ENCODE measurements at places on chromosomes 13 and 19. TPM values are rescaled to one million over a fixed set of nuclear protein-coding genes. Genes with fewer than 3 reads are reported as not detected.

The IFNL1 gene
- total RNA-seq, result not detected

DNA sequence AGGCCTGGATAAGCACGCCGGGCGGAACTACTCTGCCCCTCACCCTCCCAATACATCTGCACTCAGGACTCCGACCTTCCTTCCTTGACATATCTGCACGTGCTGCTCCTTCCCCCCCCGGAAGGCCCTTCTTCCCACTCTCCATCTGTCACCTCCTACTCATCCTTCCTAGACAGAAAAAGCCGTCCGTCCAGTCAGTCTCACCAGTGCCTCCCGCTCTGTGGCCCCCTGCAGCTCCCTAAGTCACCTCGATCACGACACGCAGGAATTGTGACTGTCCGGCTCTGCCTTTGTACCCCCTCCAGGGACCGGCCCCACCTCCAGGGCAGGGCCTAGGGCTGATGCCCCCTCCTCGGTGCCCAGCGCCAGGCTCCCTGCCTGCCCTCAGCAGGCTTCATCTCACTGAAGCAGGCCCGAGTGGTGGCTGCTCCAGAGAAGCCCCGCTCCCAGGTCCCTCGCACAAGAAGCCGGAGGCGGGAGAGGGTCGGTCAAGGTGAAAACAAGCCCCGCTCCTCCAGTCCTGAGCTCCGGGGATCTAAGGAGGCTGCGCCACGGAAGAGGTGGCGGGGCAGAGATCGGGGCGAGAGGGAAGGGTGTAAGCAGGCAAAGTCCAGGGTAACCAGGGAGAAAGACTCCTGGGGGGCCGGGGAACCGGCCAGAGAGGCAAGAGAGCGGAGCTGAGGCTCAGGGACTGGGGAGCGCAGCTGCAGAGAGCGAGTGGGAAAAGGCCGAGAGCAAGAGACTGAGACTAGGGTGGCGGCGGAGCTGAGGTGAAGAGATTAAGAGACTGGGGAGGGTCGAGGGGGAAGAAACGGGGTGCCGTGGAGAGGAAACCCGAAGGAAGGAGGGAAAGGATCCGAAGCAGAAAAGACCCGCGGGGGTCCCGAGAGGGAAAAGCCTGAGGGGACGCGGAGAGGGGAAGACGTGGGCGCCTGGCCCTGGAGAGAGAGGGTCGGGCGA lies 1.1 kb downstream of the PPP6R1 start:
- peak overlapping the region; percentile 92 for H3K4me3 ChIP-seq
- H3K27ac ChIP-seq, result peak overlapping the region; percentile 94
- DNase-seq, result no peak
- peaks cover 46% of the 10 kb centered on the region for H3K36me3 ChIP-seq
- no peaks in the 10 kb centered on the region for H3K27me3 ChIP-seq
- peaks cover 55% of the 10 kb centered on the region for H3K4me1 ChIP-seq

DNA sequence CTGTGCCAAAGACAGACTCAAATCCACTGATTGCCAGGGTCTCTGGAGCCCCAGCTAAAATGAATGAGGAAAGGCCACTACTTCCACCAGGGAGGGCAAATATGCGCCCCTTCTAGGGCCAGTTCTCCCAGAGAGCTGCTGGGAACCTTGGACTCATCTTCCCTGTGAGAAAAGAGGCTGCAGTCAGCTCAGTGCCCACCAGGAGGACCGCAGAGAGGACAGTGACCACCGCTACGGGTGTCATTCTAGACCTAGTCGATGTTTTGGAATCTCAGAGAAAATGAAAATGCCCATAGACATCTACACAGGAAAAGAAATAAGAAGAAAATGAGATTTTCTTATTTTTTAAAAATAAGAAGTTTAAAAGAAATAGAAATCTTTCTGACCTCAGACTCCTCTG lies 235.1 kb downstream of the UQCRFS1 start:
- DNase-seq, result no peak
- H3K4me1 ChIP-seq, result no peaks in the 10 kb centered on the region
- no peak overlapping the region for H3K4me3 ChIP-seq
- no peak overlapping the region for H3K27ac ChIP-seq
- no peaks in the 10 kb centered on the region for H3K36me3 ChIP-seq

The LRRC8E gene
- not detected for total RNA-seq

The PRMT1 gene
- total RNA-seq, result 431 TPM

DNA sequence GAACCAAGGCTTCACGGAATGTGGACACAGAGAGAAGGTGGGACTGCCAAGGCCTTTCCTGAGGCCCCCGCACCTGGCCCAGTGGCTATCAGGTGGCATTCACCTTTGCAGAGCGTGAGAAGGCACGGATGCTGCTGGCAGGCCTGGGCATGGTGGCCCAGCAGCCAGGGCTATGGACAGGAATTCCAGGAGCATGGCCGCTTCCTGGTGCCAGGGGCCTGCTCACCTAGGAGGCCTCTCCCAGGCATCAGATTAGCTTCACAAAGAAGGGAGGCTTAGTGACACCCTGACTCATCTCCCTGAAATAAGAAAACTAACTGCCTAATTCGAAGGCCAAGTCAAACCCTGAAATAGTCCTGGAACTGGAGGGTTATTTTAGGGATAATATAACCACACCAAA lies 155.8 kb downstream of the TEX29 start:
- H3K4me3 ChIP-seq, result no peak overlapping the region
- DNase-seq, result no peak
- no peaks in the 10 kb centered on the region for H3K36me3 ChIP-seq
- no peaks in the 10 kb centered on the region for H3K4me1 ChIP-seq
- no peak overlapping the region for H3K27ac ChIP-seq

The ZNF536 gene
- not detected for total RNA-seq

The VSIG10L gene
- 10.4 TPM for total RNA-seq

DNA sequence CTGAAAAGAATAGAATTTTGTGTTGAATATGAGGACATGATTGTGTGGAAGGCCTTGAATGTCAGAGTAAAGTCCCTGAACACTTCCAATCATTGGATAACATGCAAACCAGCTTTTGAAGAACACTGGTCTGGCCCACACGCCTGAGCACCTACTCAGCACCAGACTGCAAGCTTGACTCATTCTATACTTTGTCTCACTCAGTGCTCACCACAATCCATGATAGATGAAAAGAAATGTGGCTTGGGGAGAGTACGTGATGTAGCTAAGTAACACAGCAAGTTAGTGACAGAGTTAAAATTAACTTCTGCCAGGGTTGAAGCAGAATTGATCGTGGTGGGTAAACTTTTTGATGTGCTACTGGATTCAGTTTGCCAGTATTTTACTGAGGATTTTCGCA lies 12.0 kb downstream of the DLEU7 start:
- no peak overlapping the region for H3K4me3 ChIP-seq
- H3K4me1 ChIP-seq, result peaks cover 12% of the 10 kb centered on the region
- no peak for DNase-seq
- peaks cover 22% of the 10 kb centered on the region for H3K27me3 ChIP-seq

The HTR2A gene
- total RNA-seq, result not detected

DNA sequence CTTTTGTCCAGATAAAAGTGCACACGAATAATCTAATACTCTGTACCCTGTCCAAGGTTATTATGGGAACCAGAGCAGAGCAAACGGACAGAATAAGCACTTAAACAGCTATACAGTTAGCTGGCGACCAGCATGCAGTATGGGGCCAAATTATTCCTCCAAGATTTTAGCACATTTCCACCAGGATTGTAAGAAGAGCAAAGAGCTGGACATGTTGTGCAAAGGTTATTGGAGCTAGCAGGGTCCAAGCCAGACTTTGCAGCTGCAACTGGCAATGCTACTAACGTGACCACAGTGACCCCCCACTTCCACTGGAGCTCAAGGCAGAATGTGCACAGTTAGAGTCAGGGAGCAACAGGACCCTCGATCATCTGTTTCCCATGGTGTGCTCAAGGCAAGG lies 89.9 kb downstream of the COL4A1 start:
- peaks cover 12% of the 10 kb centered on the region for H3K27me3 ChIP-seq
- DNase-seq, result no peak
- H3K36me3 ChIP-seq, result no peaks in the 10 kb centered on the region

DNA sequence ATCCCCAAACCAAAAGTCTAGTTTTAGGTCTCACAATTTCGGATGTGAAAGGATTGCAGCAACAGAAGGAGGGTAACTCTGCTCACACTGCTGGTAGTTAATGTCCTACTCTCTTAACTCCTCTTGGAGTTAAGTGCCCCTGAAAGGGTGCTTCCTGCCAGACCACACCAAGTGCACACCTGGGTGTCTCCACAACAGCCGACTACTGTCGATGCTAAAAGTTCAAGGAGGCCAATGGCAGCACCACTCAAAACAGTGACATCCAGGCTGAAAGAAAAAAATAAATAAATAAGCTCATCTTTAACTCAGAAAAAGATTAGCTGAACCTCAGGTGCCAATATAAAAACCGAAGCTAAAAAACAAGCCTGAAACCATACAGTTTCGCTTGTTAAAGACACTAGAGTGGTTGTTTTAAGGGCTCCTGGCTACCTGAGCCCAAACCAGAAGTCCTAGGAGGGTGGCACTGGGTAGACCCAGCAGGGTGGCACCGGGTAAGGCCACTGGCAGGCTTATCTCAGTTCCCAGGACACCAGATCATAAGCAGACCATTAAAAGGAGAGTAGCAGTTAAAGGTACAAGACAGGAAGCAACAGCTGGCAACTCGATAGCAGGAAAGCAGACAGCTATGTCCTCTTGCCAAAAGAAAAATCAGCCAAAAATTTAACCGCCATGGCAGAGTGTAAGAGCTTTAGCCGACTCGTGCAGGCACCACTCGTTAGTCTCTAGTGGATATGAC lies 39.3 kb downstream of the BRD4 start:
- no peaks in the 10 kb centered on the region for H3K27me3 ChIP-seq
- peak overlapping the region; percentile 70 for H3K4me3 ChIP-seq
- peak overlapping the region; percentile 91 for H3K27ac ChIP-seq
- H3K36me3 ChIP-seq, result peaks cover 26% of the 10 kb centered on the region

- no peak overlapping the region for H3K27ac ChIP-seq
- H3K4me1 ChIP-seq, result peaks cover 6% of the 10 kb centered on the region
- no peaks in the 10 kb centered on the region for H3K27me3 ChIP-seq
- no peak for DNase-seq
- H3K36me3 ChIP-seq, result peaks cover 4% of the 10 kb centered on the region
- no peak overlapping the region for H3K4me3 ChIP-seq
Measured at GRCh38 chr13:100138859-100139491, 50.1 kb downstream of the PCCA start.

The PCSK4 gene
- 2.1 TPM for total RNA-seq

DNA sequence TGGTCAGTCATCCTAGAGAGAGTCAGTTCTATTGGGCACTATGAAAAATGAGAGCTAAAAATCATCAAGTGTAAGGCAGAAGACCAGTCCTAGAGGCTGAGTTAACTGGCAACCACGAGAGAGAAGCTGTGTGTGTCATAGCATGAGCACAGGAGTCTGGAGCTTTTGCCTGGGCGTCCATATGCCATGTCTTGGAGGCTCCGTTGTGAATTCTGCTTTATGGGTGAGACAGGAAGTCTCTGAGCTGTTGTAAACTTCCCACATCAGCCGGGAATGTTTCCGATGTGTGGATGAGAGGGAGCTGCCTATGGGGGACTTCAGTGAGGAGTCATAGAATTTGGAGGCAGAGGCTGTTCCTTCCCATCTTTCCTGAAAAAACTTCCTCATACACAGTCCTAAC lies 120.0 kb downstream of the ITGBL1 start:
- H3K4me1 ChIP-seq, result no peaks in the 10 kb centered on the region
- H3K36me3 ChIP-seq, result no peaks in the 10 kb centered on the region
- no peak overlapping the region for H3K27ac ChIP-seq
- H3K27me3 ChIP-seq, result peaks cover 1% of the 10 kb centered on the region

- DNase-seq, result no peak
- peaks cover 46% of the 10 kb centered on the region for H3K27me3 ChIP-seq
- H3K27ac ChIP-seq, result no peak overlapping the region
- no peak overlapping the region for H3K4me3 ChIP-seq
- H3K4me1 ChIP-seq, result peaks cover 3% of the 10 kb centered on the region
- no peaks in the 10 kb centered on the region for H3K36me3 ChIP-seq
Measured at GRCh38 chr13:110799246-110800236, 86.0 kb downstream of the ING1 start.
